Stimulated activated CD4-positive, alpha-beta T cell treated with anti-CD3 and anti-CD28 coated beads, Interleukin-4, amount 100 ng/mL, for 1 hour (primary cell): ENCODE measurements at places on chromosomes 1 and 21.

DNA sequence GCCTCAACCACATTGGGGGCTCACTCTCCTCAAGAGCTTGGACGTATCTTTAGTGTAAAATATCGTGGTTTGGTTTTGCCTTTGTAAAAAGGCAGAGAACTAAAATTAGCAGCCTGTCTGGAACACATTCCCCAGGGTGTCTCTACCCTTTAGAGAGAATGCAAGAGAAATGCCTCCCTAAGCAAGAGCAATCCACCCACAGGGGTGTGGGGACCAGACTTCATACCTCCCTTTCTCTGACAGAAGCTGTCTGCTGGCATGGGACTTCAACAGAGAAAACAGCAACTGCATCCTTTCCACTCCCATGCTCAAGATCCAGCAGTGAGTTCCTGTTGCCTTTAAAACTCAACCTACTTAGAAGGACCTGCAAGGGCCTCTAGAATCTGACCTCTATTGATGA, 27.9 kb upstream of the TNR start:
- DNase-seq: no peak

DNA sequence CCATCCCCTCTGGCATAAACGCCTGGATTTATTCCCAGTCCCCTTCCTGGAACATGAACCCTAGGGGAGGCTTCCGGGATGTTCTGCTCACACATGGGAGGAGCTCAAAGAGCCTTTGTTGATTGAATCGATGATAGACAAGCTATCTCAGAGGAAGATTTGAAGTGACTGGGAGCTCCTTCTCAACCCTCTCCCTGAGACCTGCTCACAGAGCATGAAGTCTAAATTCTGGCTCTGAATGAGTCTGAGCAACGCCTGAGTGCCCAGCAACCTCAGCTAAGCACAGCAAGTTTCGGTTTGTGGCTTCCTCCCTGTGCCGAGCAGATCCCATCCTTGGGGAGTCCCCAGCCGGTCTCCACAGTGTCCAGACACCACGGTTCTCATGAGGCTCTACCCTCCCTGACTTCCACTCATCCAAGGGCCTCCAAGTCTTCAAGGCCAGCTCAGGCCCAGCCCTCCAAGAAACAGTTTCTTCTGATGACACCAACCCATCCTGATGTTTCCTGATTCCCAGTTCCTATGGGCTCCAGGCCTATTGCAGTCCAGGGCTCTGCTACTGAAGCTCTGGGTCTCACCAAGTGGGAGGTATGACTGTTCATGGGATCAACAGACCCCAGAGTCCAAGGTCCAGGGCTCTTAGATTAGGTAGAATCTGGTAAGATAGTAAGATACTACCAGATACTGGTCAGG, 190.8 kb downstream of the DYRK1A start:
- no peak for DNase-seq

DNA sequence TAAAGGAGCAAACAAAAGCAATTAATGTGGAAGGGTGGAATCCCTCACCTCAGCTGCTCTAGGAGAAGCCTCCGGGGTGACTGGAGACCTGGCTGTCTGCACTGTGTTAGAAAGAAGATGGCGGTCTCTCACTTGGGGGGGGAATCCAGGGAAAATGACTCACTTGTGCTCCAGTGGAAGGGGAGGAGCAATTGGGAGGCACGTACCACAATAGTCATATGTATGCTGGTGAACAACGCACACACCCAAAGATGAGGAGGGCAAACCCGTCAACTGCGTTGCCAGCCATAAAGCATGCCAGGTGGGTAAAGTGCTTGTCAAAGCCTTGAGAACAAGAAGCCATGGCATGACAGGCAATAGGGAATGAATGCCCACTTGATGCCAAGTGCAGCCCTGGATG, 22.1 kb downstream of the PLEKHA6 start:
- no peak for DNase-seq

DNA sequence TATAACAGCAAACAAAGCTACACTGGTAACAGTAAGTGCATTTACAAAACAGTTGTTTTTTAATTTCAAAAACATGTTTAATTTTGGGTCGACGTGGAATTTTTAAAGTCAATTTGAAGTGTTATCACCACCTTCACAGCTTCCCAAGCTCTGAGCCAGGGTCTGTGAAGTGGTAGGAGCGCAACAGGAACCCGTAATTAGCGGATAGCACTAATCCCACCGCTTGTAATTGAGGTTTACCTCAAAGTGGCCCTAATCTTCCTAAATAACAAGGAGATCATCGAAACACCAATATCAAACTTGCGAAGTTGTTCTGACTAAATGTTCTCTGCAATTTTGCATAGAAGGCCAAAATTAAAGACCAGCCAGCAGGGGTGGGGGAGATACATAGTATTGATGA, 18.8 kb downstream of the LBR start:
- DNase-seq: no peak

DNA sequence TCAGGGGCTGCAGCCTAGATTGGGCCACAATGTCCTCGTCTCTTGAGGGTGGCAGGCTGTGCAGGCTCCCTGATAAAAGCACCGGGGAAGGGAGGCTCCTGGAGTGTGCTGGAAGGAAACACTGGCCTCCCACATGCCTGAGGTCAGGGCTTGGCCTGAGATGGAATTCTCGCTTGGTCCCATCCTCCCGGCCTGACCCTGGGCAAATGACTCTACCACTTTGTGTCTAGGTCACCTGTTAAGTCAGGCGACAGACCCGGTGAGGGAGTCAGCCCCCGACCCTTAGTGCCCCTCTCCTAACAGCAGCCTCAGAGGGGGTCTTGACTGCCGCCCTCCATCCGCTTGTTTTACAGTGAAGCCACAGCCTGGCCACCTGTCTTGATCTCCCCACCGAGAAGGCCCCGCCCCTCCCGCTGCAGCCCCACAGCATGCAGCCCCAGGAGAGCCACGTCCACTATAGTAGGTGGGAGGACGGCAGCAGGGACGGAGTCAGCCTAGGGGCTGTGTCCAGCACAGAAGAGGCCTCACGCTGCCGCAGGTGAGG, 2.5 kb downstream of the SMIM1 start:
- no peak for DNase-seq

DNA sequence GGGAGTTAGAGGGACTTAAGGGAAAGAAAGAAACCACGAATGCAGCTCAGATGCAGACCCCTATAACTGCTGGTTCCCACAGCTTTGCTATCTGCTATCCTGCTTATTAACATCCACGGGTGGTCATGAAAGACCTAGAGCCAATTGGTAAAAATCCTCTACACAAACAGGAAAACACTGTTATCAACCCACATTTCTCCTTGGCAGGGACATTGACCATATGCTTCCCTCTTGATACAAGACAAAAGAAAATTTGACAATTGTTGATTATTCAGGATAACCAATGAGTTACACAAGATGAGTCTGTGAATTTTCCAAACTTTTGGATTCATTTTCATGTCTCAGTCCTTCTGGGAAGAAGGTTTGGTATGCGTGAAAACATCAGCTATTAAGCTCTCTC, 90.4 kb downstream of the TIAM1 start:
- DNase-seq: no peak

- no peak for DNase-seq
These were observed 2.1 kb upstream of the PER3 start for GRCh38 chr1:7781923-7782495.

DNA sequence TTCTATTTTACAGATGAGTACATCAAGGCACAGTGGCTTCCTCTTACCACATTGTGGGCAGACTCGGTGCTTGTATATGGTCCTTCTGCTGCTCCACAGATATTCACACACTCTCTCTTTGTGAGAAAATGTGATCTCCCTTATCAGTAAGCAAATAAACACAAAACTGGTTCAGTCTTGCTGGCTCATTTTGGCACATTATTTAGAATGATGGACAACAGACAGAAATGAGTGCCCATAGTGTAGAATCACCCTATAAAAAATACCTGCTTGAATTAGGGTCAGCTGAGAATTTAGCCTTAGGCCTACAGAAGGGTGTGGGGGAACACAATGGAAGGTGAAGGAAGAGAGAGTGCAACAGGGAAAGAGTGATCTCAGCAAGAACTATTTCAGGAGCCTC, 423.1 kb downstream of the HLX start:
- DNase-seq: no peak

- DNase-seq: no peak
These were observed 55.6 kb upstream of the GPR153 start for GRCh38 chr1:6316240-6317097.

GRCh38 chr1:180778782-180779398, 133.8 kb upstream of the KIAA1614 start:
- DNase-seq: no peak

GRCh38 chr1:12073796-12074195, 10.7 kb downstream of the TNFRSF8 start:
- no peak for DNase-seq

GRCh38 chr1:224338150-224338838, 8.3 kb upstream of the NVL start:
- no peak for DNase-seq

- DNase-seq: no peak
These were observed 145.2 kb upstream of the ERG start for GRCh38 chr21:38643404-38644023.

DNA sequence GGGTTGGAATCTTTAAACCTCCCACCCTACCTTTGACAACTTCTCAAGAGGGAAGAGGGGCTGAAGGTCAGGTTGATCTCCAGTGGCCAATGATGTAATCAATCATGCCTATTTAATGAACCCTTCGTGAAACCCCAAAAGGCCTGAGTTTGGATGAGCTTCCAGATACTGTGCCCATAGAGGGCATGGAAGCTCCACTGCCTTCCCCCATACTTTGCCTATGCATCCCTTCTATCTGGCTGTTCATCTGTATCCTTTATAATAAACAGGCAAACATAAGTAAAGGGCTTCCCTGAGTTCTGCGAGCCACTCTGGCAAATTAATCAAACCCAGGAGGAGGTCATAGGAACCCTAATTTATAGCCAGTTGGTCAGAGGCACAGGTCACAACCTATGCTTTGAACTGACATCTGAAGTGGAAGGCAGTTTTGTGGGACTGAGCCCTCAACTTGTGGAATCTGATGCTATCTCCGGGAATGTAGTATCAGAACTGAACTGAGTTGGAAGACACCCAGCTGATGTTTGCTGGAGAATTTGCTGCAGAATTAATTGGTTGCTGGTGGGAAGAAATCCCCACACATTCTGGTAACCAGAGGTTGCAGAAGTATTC, 24.8 kb downstream of the S100A10 start:
- DNase-seq: no peak

DNA sequence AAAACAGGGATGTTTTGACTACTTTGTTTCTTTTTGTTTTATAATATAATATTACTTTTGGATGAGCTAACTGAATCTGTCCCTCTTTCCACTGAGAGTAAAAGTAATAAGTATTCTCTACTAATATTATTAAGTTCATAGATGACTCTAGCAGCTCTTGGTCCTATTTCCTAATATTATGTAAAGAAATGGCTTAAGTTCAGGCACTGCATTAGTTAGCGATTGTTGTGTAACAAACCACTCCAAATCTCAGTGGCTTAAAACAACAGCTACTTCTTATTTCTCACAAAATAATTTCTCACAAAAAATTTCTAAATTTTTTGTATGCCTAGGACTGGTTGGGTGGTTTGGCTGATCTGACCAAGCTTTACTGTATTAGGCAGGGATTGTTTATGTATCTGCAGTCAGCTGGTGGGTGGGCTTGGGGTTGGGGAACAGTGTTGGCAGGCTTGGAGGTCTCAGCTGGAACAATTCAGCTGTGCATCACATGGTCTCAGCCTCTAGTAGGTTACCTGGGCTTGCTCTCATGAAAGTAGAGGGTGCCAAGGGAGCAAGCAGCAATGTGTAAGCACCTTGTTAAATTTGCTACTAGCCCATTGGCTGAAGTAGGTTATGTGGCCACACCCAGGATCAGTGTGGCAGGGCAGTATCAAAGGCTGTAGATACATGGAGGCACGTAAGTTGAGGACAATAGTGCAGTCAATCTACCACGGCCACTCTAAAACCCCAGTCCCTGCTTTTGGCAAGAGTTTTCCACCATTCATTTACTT, 8.8 kb upstream of the CCT8 start:
- DNase-seq: no peak

- no peak for DNase-seq
These were observed 368.0 kb downstream of the SETD4 start for GRCh38 chr21:35692311-35692710.

- no peak for DNase-seq
These were observed 223.1 kb downstream of the SLC45A1 start for GRCh38 chr1:8540971-8541370.

DNA sequence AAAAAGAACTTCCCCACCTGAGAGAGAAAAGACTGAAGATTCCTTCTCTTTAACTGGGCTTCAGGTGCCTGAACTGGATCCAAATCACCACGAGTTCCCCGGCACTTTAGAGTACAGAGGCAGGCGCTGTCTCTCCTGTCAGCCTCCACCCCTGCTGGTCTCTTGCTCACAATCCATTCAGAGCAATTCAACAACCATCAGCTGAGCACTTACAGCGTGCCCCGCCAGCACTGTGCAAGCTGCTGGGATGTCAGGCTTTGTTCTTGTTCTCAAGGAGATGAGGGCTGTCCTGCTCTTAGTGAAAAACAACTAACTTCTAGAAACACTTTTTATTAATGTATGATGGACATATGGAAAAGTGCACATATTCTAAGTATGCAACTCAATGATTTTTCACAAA, 68.7 kb upstream of the VAMP3 start:
- no peak for DNase-seq

DNA sequence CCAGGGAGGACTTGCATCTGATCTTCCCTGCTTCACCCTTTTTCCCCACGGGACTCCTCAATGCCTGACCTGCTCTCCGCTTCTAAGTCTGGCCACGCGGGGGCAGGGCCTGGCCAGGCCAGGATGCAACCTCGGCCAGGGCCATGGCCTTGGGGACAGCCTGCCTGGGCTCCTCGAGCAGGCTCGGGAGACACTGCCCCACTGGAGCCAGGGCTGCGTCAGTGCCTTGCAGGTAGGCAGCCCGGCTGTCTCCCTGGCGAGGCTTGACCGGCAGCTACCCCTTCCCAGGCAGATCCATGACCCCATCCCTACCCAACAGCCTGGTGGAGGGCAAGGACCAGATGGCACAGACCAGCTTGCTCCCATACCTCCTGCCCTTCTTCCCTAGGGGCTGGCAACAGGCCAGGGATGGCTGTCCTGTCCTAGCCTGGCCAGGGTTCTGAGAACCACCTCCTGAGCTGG, 2.7 kb upstream of the PRDM16 start:
- no peak for DNase-seq

- no peak for DNase-seq
These were observed 16.8 kb upstream of the JAK1 start for GRCh38 chr1:64983110-64983509.

GRCh38 chr1:212012034-212012740, 23.2 kb downstream of the INTS7 start:
- peak; percentile 60 for DNase-seq

DNA sequence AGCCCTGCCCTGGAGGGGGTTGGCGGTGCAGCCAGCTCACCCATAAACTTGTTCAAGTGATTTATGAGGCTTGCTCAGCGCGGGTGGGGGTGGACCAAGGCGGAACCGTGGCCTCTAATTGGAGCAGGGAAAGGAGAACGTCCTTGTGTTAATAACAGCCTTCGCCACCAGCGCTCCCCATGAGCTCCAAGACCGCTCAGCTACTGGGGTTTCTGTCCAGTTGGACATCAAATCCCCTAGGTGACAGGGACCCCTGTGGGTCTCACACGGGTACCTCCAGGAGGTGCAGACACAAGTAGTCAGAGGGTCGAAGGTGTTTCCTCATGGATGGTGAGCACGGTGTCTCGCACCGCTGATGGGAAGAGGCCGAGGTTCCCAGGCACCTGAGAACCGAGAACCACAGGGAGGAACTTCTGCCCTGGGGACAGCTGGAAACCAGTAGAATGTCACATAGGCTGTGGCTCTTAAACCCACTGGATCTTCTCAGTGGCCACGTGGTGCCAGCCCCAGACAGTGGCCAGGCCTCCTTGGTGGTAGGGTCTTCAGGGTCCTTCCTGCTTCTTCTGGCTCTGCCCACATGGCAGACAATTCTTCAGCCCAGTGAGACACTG, 3.7 kb upstream of the ACTRT2 start:
- DNase-seq: no peak

GRCh38 chr1:96144636-96145035, 576.9 kb upstream of the PTBP2 start:
- no peak for DNase-seq
